Activated naive CD8-positive, alpha-beta T cell treated with anti-CD3 and anti-CD28 coated beads, Interleukin-2, amount 50 U/mL, for 16 hours (primary cell): ENCODE measurements at places on chromosomes 7 and 10.
A peak's percentile ranks its signal among the peaks of the same experiment; 100 is the strongest.

- DNase-seq: no peak
Measured at GRCh38 chr7:27251652-27252590, 9.3 kb downstream of the EVX1 start.

DNA sequence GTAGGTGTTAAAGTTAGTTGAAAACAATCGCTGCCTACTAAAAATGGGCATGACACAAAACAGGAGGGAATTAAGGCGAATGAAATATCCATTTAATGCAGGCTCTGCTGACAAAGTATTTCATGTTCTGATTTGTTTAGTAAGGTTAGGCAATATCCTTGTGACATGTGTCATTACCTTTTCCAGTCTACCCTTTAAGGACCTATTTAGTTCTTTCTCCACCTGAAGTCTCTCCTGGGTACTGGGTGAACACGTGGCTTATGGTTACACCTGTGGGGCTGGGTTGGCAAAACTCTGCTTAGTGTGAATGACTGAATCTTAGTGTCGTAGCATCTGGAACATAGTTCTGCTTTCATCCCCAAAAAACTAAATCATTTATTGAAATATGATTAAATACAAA, 313.5 kb downstream of the CCDC3 start:
- DNase-seq: no peak

DNA sequence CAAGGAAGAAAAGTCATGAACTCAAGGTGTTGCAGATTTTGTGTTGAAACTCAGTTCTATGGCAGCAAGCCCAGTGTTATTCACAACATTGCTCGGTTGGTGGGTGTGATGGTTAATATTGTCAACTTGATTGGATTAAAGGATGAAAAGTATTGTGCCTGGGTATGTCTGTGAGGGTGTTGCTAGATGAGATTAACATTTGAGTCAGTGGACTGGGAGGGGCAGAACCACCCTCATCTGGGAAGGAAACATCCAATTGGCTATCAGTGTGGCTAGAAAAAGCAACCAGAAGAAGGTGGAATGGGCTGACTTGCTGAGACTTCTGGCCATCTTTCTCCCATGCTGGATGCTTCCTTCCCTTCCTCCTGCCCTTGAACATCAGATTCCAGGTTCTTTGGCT, 353.2 kb downstream of the ADRA2A start:
- no peak for DNase-seq

DNA sequence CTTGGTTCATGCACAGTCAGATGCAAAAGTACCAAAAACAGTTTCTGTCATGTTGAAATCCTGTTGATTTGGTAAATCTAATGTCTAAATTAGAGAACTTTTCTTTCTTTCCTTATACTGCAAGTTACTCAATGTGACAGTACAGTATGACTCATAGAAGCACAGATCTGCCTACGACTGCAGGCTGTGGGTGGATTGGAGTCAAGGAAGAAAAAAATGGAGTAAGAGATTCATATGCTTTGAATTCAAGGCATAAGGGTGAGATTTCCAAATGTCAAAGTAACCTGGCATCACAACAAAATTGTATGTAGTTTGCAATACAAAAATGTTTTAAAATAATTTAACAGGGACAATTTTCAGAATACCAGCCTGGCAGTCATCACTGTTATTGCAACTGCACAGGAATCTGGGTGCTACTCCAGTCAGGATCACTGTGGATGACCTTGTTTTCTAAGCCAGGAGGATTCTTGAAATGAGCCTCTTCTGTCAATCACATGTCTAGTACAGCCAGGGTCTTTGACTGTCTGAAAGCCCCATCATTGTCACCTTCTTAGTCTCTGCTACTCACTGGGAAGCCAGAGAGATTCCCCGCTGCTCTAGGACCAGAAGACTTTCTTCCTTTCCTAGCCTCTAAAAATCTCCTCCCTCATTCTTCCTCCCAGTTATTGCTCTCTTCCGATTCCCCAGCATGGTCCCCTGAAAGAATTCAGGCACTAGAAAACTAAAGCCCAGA, 83.6 kb downstream of the CD36 start:
- no peak for DNase-seq

DNA sequence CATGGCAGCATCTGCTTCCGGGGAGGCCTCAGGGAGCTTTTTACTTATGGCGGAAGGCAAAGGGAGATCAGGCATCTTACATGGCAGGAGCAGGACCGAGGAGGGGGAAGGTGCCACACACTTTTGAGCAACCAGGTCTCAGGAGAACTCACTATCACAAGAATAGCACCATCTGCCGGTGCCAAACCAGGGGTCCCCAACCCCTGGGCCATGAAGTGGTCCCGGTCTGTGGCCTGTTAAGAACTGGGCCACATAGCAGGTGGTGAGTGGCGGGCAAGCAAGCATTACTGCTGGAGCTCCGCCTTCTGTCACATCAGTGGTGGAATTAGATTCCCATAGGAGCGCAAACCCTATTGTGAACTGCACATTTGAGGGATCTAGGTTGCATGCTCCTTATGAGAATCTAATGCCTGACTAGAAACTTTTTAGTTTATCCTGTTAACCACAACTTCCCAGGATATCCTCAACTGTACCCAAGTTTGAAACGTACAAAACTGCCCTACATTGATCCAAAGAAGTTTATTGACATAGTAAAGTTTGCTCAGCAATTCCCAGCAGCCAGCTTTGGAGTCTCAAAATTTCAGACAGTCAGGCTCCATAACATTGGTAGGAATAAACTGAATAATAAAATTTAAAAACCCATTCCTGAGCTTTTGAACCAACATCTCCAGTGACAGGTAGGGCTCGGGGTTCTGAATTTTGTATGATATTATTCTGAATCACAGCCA, 228.4 kb upstream of the TAC1 start:
- no peak for DNase-seq

DNA sequence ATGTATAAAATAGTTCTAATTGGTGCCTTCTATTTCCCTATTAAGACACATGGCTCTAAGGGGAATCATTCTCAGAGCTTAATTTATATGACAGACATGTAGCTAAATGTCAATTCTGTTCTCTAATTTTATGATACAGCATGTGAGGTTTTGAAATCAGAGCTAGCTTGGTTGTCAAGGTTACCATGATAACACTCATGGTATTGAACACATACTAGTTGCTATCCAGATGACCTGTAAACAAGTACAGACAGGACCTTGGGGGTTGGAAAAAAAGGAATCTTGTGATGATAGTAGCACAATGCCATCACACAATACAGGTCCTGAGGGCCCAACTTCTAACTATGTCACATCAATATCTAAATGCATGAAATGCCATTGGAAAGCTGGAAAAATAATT, 49.2 kb downstream of the RHOBTB1 start:
- no peak for DNase-seq

DNA sequence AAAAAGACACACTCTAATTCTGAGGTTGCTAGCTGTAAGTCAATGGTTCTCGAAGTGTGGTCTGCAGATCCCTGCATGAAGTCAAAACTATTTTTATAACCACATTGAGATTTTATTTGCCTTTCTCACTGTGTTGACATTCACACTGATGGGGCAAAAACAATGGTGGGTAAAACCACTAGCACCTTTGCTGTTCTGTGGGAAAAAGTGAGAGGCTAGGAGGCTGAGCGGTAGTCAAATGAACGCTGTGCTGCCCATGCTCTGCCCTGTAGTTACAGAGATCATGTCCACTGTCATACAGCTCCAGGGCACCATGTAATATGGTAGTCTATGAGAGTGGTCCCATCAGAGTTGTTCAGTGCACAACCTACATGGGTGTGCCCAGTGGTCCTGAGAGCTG, 21.6 kb upstream of the PDCD4 start:
- no peak for DNase-seq

- DNase-seq: no peak
Measured at GRCh38 chr10:70267161-70267933, 16.5 kb downstream of the NPFFR1 start.

DNA sequence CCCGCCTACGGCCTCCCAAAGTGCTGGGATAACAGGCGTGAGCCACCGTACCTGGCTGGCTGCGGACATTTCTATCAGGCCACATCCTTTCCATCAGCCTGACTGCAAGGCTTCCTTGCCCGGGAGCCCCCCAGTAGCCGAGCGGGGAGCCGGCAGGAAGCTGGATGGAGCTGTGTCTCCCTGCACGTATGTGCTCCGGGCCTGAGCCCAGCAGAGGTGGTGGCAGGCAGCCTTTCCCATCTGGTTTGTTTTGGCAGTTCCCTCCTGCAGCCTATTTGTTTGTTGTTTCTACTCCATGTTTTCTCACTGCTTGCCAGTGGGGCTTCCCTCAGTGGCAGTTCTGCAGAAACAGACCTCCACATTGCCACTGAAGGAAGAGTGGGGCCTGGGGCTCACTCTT, 5.4 kb downstream of the POP7 start:
- DNase-seq: no peak

GRCh38 chr7:4018601-4019316, 663.3 kb upstream of the FOXK1 start:
- DNase-seq: no peak

- DNase-seq: no peak
Measured at GRCh38 chr7:26060733-26061677, 91.0 kb upstream of the NFE2L3 start.

DNA sequence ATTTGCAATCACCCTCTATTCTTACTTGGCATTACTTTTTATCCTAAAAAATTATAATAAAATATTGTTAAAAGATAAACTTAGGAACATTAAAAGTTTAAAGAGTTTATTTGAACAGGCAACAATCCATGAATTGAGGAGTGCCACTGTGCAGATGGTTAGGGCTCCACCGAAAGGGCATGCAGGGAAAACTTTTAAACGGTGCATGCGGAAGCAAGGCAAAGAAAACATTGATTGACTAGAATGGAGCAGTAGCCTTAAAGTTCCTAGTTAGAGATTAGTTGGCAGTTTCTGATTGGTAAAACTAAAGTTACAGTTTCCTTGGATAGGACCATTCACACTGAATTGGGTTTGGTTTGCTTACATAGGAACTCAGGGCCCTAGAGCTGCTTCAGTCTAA, 17.3 kb downstream of the CC2D2B start:
- DNase-seq: no peak

GRCh38 chr10:48626986-48627731, 22.3 kb upstream of the ARHGAP22 start:
- no peak for DNase-seq

DNA sequence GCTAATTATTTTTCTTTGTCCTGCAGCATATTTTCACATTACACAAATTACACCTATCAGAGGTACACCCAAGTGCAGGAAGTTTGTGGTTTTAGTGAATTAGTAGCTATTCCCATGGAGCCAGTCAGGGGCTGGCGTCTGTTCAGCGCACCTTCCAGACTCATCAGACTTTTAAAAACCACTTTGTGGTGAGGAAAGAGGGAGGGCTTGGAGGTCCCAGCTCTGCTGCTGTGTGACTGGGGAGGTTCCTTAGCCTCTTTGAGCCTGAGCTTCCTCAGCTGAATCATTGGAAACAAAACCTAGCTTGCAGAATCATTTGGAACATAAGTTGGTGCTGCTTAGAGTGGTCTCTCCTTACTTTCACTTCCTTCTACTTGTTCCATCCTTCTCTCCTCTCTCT, 175.4 kb downstream of the SORCS3 start:
- no peak for DNase-seq

GRCh38 chr7:76062254-76062653, 14.3 kb downstream of the MDH2 start:
- no peak for DNase-seq

- DNase-seq: no peak
Measured at GRCh38 chr10:107692072-107692471, 527.6 kb upstream of the SORCS1 start.

- no peak for DNase-seq
Measured at GRCh38 chr10:110265573-110266193, 39.0 kb downstream of the SMNDC1 start.

DNA sequence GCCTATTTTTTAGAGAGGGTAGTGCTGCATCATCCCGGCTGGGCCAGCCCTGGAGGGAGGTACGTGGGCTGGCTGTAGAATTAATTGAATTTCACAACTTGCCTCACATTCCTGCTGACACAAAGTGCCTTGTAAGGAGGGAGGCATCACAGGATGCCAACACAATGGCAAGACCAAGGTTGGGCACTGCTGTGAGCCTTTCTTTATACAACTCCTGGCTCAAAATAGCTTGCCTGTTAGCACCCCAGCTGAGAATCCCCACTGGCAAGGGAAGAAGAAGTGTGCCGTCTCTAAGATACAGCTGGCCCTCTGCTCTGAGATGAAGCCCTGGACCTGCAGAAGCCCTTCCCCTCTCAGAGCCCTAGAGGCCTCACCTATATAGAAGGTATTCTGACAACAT, 873.9 kb downstream of the GRID1 start:
- no peak for DNase-seq

DNA sequence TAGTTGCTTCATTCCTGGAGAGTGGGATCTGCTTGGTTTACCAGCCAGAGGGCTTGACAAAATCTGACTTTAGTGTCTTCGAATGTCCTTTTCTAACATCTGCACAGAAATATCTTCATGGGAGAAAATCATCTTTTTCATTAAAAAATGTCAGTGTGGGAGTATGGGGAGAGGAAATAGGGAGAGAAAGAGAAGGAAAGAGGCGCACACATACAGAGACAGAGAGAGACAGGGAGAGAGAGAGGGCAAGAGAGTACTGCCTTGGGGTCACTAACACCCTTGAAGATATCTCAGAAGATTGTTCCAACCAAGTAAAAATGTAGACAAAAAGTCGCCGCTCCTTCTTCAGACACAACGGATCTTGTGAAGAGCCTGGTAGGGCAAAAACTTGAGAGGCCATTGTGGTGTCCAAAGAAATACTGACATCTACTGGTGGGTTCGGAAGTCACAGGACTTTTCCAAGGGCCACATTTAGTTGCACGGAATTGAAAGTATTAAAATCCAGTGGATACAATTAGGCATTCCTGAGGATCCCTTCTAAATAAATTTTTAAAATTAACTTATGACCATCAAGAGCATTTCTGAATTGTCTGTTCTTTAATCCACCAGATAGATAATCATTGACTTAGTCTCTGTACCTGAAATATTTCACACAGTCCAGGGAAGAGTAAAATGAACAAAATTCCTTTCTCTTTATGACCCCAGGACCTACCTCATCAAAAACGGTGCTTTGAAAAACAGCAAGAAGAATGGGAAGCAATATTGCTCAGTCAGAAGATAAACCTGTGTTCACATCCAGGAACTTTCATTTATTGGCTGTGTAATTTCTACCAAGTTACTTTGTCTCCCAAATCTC, 29.7 kb downstream of the VIM start:
- DNase-seq: peak; percentile 7

DNA sequence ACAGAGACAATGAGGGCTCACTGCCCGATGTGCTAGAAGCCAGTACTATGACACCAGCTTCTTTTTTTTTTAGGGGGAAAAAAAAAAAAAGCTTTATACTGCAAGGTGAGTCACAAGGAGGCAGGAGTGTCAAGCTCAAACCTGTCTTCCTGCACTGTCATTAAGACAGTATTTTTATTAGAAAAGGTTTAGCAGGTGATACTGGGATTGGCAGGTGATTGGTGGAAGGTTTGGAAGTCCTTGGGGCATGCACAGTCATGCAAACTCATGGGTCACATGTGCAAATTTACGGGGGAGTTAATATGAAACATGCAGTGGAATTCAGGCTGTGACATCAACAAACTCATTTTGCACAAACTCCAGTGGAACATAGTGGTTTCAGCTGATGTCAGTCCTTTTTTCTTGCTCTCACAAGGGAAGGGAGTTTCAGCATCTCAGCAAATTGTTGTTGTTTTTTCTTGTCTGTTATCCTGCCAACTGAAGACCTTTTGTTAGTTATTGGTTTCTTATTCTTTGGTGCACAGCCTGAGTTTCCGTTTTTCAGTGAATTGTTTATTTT, 530.6 kb downstream of the ANKRD7 start:
- no peak for DNase-seq
